ENCODE measurements at places on chromosomes 5 and 9. TPM values are rescaled to one million over a fixed set of nuclear protein-coding genes. Genes with fewer than 3 reads are reported as not detected.

- H3K4me3 ChIP-seq, result no peak overlapping the region
- H3K4me1 ChIP-seq, result no peaks in the 10 kb centered on the region
- DNase-seq, result no peak
- no peaks in the 10 kb centered on the region for H3K36me3 ChIP-seq
- no peaks in the 10 kb centered on the region for H3K27me3 ChIP-seq
These were observed 73.6 kb upstream of the RPS23 start for GRCh38 chr5:82351754-82352145.

GRCh38 chr5:58135571-58136335 is 324.1 kb downstream of the PLK2 start:
- no peaks in the 10 kb centered on the region for H3K27me3 ChIP-seq
- no peak overlapping the region for H3K27ac ChIP-seq
- no peaks in the 10 kb centered on the region for H3K4me1 ChIP-seq

Gene MARCOL
- not detected for total RNA-seq

DNA sequence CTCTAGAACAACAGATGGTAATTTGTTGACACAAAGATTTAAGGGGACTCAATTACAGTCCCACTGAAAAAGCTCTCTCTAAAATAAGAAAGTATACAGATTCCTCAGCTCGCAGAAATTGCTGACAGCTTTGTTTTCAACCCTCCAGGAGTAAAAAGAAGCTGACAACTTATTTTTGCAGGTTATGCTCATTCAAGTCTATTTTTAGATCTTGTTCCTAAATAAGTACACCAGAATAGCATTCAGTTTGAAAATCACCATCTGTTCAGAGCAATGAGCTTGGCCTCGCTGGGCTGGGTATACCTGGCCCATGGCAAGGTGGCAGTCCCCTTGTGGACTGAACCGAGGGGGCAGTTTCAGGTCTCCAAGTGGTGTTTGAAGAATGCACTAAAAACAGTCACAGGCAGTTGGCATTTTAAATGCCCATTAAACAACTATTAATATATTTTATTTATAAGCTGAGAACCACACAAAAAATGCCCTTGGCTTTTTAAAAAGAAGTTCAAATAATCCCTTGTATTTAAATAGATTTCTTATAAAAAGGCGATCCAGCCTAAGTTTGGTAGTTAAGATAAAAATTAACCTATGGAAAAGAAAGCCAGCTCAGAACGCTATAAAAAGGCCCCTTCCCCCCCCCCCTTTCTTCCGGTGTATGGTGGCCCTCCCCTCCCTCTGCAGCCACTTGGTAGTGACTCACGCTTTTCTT is 169.2 kb downstream of the AUH start:
- H3K4me3 ChIP-seq, result no peak overlapping the region
- peak overlapping the region; percentile 98 for H3K27ac ChIP-seq
- H3K36me3 ChIP-seq, result no peaks in the 10 kb centered on the region
- no peak for DNase-seq
- H3K27me3 ChIP-seq, result no peaks in the 10 kb centered on the region

Gene ADRA1B
- 0.69 TPM for total RNA-seq

Gene PTGDS
- 15.9 TPM for total RNA-seq

DNA sequence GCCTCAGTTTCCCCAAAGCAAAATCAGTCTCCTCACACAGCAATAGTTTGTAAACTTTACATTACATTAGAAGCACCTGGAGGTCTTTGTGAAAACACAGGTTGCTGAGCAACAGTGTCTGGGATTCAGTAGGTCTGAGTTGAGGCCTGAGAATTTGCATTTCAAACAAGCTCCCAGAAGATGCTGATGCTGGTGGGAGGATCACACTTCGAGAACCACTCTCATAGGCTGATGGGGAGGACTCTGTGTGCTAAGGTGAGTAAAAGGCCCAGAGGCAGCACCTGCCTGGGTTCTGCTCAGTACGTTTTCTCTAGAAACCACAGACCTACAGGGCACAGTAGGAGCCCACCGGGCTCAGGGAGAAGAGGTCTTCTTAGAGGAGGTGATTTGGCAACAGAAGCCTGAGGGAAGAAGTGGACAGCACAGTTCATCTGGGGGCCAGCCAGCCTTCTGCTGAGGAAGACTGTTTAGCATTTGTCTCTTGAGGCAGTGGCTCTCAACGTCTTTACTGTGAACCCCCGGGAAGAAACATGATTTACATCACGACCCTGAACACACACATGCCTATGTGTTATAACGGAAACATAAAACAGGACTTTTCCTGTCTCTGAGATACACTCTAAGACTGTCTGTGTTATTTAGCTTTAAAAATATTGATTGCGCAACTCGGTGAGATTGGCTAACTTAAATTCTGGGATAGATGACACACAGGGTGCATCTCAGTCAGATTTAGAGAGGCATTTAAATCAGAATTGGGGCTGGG is 24.8 kb upstream of the DENND1A start:
- H3K4me1 ChIP-seq, result no peaks in the 10 kb centered on the region
- no peaks in the 10 kb centered on the region for H3K36me3 ChIP-seq
- H3K27ac ChIP-seq, result no peak overlapping the region

Gene SLC12A2
- total RNA-seq, result 159 TPM

- no peak for DNase-seq
- H3K27ac ChIP-seq, result no peak overlapping the region
- no peaks in the 10 kb centered on the region for H3K4me1 ChIP-seq
- H3K4me3 ChIP-seq, result no peak overlapping the region
These were observed 30.3 kb upstream of the IRX4 start for GRCh38 chr5:1912951-1913565.

Gene SLC6A19
- 0.67 TPM for total RNA-seq

DNA sequence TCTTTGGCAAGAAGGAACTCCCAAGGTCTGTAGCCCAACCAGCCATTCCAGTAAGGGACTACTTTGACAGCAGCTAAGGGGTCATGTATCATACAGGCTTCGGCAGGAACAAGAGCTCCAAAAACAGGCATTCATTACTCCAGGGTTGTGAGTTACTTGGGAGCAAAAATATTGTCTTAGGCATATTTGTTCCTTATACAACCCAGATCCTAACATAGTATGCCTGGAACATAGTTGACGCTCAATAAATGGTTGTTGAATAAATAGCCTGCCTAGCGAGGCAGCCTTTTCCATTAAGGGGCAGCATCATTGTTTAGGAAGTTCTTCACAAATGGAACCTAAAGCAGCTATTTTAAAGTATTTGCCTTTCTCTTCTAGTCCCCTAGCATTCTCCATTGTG is 35.8 kb upstream of the FER start:
- H3K27ac ChIP-seq, result no peak overlapping the region
- no peaks in the 10 kb centered on the region for H3K4me1 ChIP-seq
- H3K27me3 ChIP-seq, result no peaks in the 10 kb centered on the region
- H3K4me3 ChIP-seq, result no peak overlapping the region
- DNase-seq, result no peak
- no peaks in the 10 kb centered on the region for H3K36me3 ChIP-seq

DNA sequence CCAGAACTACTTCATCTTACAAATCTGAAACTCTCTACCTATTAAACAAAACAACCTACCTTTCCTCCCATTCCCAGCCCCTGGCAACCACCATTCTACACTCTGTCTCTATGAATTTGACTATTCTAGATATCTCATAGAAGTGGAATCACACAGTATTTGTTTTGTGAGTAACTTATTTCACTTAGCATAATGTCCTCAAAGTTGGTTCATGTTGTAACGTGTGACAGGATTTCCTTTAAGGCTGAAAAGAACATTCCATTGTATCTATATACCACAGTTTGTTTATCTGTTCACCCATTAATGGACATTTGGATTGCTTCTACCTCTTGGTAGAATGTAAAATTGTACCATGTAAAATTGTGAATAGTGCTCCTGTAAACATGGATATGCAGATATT is 70.1 kb upstream of the NXNL2 start:
- H3K27me3 ChIP-seq, result no peaks in the 10 kb centered on the region
- H3K36me3 ChIP-seq, result no peaks in the 10 kb centered on the region
- no peak overlapping the region for H3K4me3 ChIP-seq
- H3K27ac ChIP-seq, result no peak overlapping the region
- no peak for DNase-seq

Gene IFNA13
- not detected for total RNA-seq

DNA sequence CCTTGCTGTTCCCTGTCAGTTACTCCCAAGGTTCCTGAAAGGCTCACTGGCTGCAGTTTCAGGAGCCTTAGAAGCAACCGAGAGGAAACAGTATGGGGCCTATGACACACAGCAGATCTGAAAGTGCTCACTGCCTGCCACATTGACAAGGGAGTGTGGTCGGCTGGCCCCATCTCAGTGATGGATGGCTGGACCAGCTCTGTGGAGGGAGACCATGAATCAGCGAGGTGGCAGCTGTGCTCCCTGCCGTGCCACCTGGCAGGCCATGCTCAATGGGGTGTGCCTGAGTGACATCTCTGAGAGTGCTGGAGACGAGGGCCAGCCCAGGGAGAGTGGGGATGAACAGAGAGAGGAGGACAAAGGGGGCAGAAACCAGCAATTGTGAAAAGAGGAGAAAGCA is 49.1 kb downstream of the DOCK2 start:
- no peaks in the 10 kb centered on the region for H3K27me3 ChIP-seq
- no peak overlapping the region for H3K4me3 ChIP-seq
- H3K36me3 ChIP-seq, result no peaks in the 10 kb centered on the region
- DNase-seq, result no peak

DNA sequence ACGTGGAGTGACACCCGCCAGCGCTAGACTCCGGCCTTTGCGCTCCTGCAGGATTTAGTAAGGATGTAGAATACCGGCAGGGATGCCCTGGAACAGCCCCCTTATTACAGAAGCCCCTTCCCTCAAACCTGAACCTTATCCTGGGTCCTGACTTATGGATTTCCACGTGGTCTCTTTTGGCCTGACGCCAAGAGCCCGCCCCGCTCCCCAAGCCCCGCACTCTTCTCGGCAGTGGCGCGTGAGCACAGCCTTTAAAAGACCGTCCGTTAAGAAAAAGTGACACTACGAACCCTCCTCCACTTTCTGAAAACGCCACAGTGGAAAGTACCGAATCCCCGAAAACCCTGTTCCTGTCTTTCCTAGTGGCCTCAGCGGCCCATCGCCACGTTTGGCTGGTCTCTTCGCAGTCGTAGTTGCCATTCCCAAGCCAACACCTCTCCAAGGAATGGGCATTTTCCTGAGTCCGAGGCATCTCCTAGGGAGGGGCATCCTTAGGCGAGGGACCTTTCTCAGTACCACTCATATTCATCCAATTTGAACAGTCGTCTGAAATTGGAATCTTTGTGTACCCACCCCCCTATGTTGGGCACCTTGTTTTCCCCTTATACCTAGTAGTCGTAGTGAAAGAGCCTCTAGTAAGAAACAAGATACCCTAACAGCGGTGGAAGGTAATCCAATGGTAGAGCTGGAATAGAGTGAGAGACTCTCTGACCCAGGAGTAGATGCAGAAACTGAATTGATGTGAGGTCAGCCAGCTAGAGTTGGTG is 732 bp upstream of the MCIDAS start:
- H3K36me3 ChIP-seq, result no peaks in the 10 kb centered on the region
- peak overlapping the region; percentile 44 for H3K4me3 ChIP-seq
- H3K27ac ChIP-seq, result no peak overlapping the region
- H3K4me1 ChIP-seq, result peaks cover 27% of the 10 kb centered on the region

Gene DAPK1
- total RNA-seq, result 17.5 TPM

Data from colonic mucosa (tissue), 4 donors.